Bronchial epithelial cell (primary cell): ENCODE measurements at places on chromosomes 11 and 22. TPM values are rescaled to one million over a fixed set of nuclear protein-coding genes. Genes with fewer than 3 reads are reported as not detected.
A peak's percentile ranks its signal among the peaks of the same experiment; 100 is the strongest.

Gene DUSP8
- total RNA-seq = 0.26 and 0.64 TPM in 2 replicates

Gene HEPN1
- total RNA-seq = not detected in 2 replicates

Gene PLAAT2
- total RNA-seq = 0.64 and 1.3 TPM in 2 replicates

Gene BEST1
- 3.7 and 5.2 TPM in 2 replicates for total RNA-seq

Gene H19
- 19.7 and 59.4 TPM in 2 replicates for total RNA-seq

Gene TNNT3
- not detected in 2 replicates for total RNA-seq

Gene MEI1
- 0.13 TPM in 1 of 2 replicates, not detected in the other for total RNA-seq

DNA sequence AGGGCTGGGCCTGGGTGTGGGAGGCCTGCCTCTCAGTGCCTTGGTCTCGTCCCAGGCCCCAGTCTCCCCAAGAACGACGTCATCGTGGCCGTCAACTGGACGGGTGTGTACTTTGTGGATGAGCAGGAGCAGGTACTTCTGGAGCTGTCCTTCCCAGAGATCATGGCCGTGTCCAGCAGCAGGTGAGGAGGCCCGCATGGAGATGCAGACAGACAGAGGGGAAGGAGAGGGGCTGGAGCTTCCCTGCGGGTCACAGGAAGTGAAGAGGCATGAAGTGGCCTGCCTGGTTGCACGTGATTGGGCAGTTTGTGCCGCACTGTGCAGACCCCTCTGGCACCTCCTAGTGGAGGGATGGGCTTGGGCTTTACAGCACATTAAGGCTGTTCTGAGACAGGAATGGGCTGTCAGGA is 70.4 kb downstream of the MYO7A start:
- peak; percentile 20 for DNase-seq

- no peak for DNase-seq
Observed at GRCh38 chr11:64492561-64492960, 98.5 kb upstream of the SLC22A12 start.

DNA sequence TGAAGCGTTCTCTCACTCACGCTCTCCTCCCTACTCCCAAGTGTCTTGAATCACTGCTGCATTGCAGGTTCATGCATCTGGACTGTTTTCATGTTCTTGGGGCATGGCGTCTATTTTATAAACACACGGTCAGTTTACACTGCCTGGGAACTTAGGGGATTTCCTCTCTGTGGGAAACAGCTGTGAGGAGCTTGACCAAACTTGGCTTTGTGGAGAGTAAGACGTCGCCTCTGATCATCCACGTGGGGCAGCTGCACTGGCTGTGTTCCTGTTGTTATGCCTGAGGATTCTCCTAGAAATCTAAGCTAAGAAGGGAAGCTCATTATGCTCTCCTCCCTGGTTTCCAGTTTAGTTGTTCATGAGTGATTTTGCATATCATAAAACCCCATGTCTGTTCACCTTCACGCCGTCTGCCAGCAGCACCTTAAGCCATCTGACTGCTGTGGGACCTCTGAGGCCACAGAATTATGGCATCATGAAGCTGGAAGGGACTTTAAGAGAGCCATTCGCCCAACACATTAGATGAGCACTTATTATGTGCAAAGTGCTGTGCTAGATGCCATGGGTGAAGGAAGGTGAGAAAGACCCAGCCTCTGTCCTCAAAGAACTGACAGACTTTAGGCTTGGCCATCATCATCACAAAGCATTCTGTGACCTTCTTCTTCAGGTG is 38.8 kb upstream of the POU2AF1 start:
- DNase-seq = peak; percentile 8

DNA sequence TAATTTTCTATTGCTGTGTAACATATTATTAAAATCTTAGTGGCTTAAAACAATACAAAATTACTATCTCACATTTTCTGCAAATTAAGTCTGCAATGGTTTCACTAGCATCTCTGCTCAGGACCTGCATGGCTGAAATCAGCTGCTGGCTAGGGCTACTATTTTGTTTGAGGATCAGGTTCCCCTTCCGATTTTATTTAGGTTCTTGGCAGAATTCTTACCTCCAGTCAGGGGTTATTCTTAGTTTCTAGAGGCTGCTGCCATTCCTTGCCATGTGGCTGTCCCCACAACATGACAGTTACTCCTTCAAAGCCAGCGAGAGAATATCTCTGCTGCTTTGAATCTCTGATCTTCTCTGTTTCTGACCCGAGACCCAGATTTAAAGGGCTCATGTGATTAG is 424.5 kb upstream of the ANO5 start:
- DNase-seq = no peak

DNA sequence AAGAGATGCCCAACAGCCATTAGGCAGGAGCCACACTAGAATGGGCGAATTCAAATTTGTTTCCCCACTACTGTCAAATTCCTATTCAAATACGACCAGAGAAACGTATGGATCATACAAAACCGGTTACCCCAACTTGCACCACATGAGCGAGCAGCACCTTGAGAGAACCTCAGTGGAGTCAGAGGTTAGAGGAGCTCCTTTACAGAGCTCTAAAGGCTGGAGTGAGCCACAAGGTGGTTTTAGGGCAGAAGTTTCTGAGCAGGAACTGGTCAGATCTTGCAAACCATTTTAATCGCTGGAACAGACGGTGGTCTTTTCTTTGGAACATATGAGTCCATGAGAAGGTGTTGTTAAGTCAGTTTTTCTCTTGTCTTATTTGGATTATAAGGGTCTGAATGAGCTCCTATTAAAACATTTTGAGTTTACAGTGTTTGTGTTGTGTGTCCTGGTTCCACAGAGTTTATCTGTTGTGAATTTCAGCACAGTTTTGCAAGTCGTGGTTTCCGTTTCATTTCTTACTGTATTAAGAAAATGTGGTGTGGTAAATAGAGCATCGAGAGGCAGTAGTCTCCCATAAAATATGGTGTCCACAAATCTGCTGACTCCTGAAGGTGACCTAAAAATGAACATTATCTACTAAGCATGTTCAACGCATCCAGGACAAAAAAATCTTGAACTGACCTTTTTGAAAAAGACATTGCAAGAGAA is 471.7 kb downstream of the NTM start:
- no peak for DNase-seq

DNA sequence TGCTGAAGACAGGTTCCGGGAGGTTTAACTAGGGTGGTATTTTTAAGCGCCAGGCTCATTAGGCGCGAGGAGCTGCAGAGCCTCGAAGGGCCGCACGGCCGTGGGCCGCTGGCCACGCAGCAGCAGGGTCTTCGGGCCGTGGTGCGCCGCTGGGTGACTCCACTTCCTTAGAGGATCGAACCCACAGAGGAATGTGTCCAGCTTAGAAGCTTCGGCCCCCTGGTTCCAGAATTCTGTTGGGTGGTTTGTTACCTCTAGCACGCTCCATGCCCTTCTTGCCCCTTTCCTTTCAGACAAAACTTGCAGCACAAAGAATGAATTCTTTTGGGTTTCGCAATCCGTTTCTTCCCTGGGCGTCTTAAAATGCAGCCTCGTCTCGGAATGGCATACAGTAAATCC is 773 bp upstream of the PATL1 start:
- DNase-seq = peak; percentile 53

GRCh38 chr22:50048061-50048765 is 9.9 kb downstream of the TTLL8 start:
- no peak for DNase-seq

DNA sequence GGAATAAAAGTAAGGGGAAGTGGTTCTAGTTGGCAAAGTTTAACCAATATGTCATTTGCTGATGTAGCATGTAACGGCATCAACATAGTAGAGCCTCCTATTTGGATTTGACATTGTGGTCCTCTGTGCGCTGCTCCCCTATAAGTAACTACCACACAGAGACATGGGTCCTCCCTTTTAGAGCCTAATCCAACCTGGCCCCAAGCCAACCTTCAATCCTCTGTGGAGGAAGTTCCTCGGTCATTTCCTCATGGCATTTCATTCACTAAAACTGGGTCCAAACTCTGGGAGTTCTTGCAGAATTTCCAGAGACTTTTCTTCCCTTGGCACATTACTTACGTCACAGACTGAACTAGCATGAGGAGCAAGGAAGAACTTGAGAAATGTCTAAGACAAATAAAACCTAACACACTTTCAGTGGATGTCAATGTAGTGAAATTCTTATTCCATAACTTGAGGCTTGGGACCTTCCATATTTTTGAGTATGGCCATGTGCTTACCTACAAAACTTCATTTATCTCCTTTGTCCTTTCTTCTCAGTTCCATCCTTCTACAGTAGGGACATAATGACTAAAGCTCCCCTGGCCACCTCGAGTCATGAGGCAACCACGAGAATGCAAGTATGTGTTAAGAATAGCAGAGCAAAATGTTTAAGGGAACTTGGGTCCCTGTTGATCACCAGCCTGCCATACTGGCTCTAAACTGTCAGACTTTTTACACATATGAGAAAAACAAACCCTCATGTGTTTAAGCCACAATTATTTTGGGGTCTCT is 34.7 kb downstream of the MMP20 start:
- no peak for DNase-seq

GRCh38 chr11:9982796-9983579 is 311.0 kb downstream of the SBF2 start:
- peak; percentile 46 for DNase-seq

DNA sequence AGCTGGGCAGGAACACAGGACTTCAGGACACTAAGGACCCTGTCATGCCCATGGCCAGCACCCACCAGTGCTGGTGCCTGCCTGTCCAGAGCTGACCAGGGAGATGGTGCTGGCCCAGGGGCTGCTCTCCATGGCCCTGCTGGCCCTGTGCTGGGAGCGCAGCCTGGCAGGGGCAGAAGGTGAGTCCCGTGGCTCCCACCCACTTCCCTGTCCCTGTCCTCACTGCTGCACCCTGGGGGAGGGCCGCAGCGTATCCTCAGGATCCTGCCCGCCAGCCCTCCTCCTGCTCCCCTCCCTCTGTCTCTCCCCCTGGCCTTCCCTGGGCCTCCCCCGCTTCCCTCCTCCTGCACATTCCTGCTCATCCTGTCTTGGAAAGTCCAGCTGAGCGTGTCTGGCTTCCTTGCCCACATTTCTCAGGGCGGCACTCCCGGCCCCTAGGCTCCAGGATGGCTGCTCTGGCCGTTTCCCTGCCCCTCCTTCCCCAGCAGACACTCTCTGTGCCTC is 8.7 kb downstream of the CSF2RB start:
- DNase-seq = no peak

DNA sequence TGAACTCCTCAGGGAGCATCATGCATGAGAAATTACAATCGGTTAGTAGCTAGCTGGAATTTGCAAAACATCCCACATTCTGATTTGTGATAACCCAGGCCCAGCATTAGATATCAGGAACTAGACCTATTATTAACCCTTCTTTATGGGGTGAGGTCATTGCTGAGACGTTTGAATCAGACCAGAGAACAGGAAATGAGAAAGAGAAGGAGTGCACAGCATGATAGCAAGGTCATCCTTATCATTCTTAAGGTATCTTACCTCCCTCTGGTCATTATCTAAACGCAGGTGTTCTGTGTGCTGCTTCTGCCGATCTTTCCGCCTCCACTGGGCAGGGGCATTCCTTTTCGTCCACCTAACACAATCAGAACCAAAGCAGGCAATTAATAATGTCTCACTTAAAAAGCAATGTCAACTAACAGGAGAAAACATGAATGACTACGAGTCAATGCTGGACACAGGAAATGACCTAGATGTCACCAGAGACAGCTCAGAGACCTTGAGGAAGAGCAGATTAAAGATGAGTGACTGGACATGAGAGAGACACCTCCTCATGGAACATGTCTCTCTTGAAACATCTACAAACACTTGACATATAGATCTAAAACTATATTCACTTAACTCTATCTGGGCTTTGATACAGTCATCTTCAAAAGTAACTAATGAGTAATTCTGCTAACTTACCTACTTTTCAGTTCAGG is 78.3 kb upstream of the SCUBE2 start:
- DNase-seq = peak; percentile 52

- DNase-seq = no peak
Observed at GRCh38 chr22:18121506-18121905, 10.9 kb downstream of the TUBA8 start.

DNA sequence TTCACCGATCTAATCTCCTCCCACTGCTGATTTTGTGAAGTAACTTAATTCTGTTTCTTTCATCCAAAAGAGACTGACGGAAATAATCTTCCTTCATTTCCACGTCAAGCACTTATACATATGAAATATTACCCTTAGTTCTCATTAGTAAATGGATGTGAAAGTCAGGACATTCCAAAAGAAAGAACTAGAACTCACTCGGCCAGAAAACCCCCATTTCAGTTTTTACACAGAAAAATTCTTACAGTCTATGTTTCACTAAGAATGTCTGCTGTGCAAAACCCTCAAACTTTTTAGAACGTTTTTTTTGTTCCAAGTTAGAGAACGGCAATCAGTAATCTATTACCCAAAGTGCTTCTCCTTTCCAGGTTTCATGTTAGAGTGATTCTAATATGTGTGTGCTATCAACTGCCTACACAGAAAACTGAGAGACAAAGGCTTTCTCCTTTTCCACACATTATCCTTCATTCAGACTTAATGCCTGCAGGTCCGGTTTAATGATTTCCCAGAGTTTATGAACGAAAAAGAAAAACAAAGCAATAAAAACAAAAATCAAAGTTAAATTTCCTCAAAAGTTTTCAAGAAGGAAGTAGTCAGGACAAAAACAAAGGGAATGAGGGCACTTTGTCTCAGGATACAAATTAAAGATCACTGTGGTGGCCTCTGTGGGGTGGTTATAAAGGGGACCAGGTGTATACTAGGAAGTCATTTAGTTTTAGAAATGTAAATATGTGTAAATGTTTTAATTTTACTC is 11.3 kb upstream of the SESN3 start:
- no peak for DNase-seq

DNA sequence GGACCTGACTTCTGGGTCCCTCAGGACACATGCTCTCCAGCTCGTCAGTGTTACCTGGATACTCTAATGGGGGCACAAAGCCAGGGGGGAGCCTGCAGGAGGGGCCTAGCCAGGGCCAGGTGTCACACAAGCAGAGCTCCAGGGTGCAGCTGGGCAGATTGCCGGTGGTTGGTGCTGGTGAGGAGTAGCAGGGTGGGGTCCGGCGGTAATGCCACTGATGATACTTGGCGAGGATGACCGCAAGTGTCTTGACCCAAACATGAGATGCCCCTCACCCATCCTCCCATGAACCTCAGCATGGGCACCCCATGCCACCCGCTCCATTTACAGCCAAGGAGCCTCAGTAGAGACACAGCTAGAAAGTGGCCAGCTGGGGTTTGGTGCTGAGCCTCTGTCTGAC is 15.1 kb upstream of the KCNQ1OT1 start:
- no peak for DNase-seq

GRCh38 chr11:45869551-45869950 is 15.9 kb upstream of the MAPK8IP1 start:
- DNase-seq = no peak

DNA sequence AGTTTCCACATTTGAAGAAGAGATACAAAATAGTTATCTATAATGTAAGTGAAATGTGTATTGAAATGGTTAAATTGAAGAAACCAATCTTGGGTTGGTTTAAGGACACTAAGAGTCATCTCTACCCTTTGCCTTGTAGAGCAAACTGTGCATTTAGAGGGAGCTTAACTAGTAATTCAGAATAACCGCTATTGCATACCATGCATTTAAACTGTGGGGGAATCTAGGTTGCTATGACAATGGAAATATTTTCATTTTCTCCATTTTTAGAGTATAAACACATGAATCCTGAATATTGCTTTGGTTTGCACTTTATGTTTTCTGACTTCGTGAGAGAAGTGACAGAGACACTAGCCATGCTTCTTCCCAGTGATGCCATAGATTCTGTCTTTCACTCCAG is 39.7 kb downstream of the FAT3 start:
- no peak for DNase-seq
